ENCODE measurements at places on chromosomes 11 and 22.

DNA sequence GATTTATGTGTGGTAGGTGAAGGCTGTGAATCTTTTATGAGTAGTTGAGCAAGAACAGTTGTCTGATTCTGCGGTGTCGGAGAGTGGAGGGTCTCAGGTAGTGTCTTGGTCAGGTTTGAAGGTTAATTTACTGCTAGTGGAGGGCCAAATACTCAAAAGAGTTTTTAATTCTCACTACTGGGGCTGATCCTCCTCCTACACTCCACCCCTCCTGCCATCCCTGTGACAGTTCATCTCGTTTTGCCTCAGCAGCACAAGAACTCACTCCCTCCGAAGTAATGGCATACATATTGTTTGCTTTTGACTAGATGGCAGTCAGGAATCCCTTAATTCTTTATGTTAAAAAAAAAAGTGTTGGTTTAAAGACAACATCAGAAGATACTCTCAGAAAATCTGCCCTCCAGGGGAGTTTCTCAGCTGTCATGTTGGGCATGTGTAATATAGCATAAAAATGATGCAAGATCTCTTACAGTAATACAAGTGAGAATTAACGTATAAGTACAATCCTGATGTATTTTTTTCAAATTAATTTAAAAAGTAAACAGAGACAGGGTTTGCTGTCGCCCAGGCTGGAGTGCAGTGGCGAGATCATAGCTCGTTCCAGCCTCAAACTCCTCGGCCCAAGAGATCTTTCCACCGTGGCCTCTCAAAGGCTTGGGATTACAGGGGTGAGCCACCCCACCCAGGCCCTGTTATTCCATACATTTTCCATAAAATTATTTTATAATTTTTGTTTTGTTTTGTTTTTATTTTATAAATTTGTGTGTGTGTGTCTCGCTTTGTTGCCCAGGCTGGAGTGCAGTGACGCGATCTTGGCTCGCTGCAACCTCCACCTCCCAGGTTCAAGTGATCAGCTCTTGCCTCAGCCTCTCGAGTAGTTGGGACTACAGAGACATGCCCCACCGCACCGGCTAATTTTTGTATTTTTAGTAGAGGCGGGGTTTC lies 1.3 kb downstream of the FAR1 start:
- no peak for DNase-seq

- no peak for DNase-seq
These were observed at the start of gene C1QTNF5 for GRCh38 chr11:119340335-119341221. Gene C1QTNF5, minus strand, starts transcription at chr11:119340883. Its CDS starts 486 bp downstream, at chr11:119340397.

DNA sequence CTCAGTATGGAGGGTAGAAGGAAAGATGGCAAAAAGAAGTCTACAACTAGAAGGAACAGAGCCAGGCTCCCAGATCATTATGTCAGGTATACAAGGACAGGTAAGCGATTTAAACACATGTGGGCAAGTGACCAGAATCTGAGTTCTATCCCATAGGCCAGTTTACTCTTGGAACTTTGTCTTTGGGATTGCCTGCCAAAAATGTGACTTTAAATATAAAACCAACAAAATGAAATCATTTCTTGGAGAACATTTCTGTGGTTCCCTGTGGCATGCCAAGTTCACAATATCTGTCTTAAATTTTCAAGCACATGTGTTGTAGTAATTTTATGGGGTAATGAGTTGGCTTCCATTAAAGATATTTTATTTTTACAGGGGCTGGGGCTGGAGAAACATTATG lies 141.0 kb downstream of the SLC17A6 start:
- DNase-seq, result no peak

GRCh38 chr11:107688322-107688918 lies 23.4 kb downstream of the SLN start:
- DNase-seq, result no peak

DNA sequence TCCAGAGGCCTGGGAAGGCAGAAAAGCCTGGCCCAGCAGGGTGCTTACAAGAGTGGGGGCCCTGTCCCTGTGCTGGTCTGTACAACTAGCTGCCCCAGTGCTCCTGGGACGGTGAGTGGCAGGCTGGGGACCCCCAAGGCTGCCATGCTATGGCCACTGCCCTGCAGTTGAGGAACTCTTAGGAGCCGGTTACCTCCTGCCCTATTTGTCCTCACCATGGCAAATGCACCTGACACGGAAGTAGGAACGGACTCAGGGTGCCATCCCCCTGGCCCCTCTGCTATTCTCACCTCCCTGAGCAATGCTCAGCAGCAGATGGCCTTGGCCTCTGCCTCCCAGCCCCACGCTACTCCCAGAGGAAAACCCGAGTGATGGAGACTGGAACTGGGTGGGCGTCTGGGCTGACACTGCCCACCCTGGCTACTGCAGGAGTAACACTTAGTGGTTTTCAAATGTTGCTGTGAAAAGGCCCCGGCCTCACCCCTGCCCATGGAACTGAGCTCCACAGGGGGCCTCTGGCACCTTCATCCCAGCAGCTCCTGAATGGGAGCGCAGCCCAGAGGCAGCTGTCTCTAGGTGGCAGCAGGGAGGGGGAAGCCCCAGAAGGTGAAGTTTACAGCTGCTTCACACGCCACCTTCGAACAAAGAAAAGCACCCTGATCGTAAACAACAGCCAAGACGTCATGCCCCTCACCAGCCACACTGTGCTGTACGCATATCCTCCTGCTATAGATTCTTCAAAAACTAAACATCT lies 105.3 kb downstream of the CTTN start:
- DNase-seq, result no peak

GRCh38 chr11:119752946-119753345 lies 23.9 kb upstream of the NECTIN1 start:
- DNase-seq, result no peak
